ENCODE measurements at places on chromosomes 4 and X.

GRCh38 chrX:138756234-138756633, 44.7 kb upstream of the FGF13 start:
- DNase-seq = no peak

- no peak for DNase-seq
Measured at GRCh38 chr4:168637872-168638756, 141.3 kb downstream of the PALLD start.

DNA sequence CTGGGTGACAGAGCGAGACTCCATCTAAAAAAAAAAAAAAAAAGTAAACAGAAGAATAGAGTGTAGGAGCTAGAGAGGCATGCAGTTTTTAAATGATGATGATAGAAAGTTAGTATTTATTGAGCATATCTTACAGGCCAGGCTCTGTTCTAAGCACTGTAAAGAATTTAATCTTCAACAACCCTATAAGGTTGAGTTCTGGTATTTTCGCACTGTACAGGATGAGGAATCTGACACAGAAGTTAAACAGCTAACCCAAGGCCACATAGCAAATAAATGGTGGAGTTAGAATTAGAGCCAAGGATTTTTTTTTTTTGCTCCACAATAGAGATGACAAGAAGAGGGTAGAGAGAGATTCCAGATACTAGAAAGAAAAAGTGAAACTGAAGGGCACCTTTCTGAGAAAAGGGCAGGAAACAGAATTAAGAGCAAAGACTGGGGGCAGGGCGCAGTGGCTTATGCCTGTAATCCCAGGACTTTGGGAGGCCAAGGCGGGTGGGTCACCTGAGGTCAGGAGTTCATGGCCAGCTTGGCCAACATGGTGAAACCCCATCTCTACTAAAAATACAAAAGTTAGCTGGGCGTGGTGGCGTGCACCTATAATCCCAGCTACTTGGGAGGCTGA, 56.1 kb downstream of the KLHL5 start:
- DNase-seq = no peak

- no peak for DNase-seq
Measured at GRCh38 chr4:38390969-38391545, 272.9 kb upstream of the KLF3 start.

DNA sequence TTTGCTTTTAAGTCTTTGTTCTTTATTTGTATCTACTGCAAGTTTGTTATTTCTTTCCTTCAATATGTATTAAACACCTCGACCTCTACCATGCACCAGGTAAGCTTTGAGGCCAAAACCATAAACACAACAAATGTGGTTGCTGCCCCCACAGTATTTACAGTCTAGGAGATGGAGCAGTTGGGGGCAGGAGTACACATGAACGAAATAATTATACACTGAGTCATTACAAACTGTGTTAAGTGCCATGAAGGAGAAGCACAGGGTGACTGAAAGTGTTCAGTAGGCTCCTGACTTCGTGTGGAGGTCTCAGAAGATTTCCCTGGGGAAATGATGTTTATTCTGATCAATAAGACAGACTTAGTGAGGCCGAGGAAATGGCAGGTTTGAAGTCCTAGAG, 30.3 kb downstream of the SLC25A43 start:
- no peak for DNase-seq

GRCh38 chr4:158870626-158871334, 102.0 kb downstream of the FNIP2 start:
- no peak for DNase-seq

Data from stimulated activated CD4-positive, alpha-beta T cell treated with anti-CD3 and anti-CD28 coated beads, Interleukin-15, amount 100 ng/mL, for 1 hour (primary cell).